ENCODE measurements at places on chromosomes 2 and 18. TPM values are rescaled to one million over a fixed set of nuclear protein-coding genes. Genes with fewer than 3 reads are reported as not detected.

Gene SNTG2
- 11.8 TPM for total RNA-seq

DNA sequence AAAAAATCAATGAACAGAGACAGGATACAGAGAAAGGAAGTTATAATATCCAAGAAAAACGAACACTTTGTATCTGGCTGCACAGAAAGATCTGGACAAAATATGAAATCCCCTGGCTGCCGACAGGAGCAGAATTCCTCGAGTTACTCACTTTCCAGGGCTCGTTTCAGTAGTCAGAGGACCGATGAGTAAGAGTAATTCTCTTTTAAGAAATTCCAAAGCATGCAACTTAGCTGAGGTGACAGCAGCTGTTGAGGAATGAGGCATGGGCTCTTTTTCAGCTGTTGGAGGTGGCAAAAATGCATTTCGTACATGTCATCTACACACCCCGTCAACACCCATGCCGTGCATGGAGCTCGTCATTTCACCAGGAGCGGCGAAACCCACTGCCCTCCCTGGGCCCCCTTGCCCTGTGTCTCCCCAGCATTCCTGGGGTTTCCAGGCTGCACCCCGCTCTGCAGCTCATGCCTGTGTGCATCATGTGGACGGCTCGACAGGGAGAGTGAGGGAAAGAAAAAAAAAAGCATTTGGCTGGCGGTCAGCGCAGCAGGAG is 210.8 kb upstream of the SMIM21 start:
- no peak for DNase-seq

DNA sequence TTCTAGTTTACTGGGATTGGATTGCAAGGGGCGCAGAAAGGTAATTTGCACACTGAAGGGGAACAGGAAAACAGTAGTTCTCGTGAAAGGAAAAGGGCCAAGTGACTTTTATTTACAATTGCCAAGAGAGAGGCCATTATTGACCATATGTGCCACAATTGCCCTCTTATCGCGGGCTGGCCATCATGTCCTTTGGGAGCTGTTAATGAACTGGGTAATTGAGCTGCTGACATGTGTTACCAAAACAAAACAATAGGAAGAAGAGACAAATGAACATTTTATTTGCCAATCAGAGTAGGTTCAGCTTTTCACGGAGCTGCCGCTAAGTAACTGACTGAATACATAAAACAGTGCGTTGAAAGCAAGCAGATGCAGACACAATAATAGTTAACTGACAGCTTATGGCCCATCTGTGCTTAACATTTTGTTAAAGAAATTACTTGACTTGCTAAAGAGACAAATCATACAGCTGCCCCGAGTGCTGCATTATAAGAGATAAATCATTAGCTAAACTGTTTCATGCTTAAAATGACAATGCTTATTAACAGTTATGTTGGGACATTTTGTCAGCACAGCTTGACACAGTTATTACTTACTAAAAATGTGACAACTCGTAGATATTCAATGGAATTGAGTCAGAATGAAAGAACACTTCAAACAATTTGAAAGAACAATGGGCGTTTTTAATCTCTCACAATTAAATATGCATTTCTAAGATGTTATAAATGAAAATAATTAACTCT is 57.5 kb downstream of the PAX3 start:
- no peak for DNase-seq

DNA sequence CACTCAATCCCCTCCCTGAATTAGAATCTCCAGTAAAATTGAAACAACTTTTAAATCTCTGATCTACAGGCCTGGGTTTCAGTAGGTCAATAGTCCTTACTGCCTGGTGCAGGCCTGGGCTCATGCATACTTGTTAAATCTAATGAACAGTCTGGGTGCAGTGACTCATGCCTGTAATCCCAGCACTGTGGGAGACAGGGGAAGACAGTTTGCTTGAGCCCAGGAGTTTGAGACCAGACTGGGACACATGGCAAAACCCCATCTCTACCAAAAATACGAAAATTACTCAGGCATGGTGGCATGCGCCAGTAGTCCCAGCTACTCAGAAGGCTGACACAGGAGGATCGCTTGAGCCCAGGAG is 94.7 kb upstream of the SP3 start:
- DNase-seq = no peak
